ENCODE measurements at places on chromosomes 5 and 9.

DNA sequence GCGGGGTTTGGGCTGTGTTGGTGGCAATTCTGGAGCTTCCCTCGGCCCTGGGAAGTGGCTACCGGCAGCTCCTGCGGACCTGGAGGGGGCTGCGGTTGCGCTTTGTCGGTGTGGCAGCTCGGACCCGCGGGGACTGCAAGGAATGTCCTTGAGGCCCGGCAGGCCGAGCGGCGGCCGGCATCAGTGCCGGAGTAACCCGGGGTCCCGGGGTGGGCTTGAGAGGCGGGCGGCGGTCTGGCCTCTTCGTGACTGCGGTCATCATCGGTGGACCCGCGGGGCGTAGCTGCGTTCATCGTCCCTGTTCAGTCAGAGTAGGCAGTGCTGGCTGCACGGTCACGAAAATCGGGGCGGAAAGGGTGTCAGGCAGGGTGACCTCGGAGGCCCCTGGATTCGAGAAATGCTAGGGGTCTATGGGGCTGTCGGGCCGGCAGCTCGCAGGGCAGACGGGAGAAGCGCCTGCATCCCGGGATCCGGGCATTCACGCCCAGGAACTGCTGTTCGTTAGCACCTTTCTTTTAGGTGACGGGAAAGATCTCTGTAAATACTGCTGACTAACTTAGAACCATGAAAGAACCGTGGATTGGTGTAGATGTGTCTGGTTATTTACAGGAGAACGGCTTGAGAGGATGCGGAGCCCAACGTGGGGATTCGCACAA lies 474 bp downstream of the HMGCR start:
- DNase-seq, result peak; percentile 53

GRCh38 chr9:91411096-91411771 lies 12.4 kb downstream of the NFIL3 start:
- no peak for DNase-seq

GRCh38 chr9:127928676-127929624 lies 1.6 kb downstream of the PIP5KL1 start:
- DNase-seq, result no peak

- DNase-seq, result no peak
Observed at GRCh38 chr5:130096483-130096882, 192.2 kb downstream of the CHSY3 start.

GRCh38 chr9:132481053-132481849 lies 71.2 kb downstream of the CFAP77 start:
- DNase-seq, result no peak

DNA sequence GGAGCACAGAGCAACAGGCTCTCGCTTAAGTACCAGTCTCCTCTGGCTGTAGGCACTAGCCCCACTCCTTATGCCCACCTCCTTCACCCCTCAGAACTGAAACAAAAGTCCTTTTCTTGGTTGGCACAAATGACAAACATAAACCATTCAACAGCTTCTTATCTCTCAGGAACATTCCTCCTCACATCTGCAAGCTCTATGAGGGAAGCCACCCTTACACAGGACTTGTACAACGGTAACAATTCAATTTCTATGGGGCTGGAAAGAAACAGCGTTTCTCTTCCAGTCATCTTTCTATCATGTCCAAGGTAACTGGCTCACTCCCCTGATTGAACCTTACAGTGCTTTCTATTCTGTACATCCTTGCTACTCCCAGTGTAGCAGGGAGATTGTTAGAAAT lies 74.1 kb downstream of the CSF2 start:
- no peak for DNase-seq

- DNase-seq, result peak; percentile 27
Observed at GRCh38 chr9:93133681-93134014, 403 bp downstream of the NINJ1 start.
